ENCODE measurements at places on chromosomes 7 and 10. TPM values are rescaled to one million over a fixed set of nuclear protein-coding genes. Genes with fewer than 3 reads are reported as not detected.

Gene CHAT
- total RNA-seq, result not detected

Gene CTBP2
- total RNA-seq, result 125 TPM

GRCh38 chr10:124711145-124711544, 33.0 kb downstream of the FAM53B start:
- no peak overlapping the region for H3K27ac ChIP-seq
- no peak overlapping the region for H3K4me3 ChIP-seq
- no peak for DNase-seq
- H3K4me1 ChIP-seq, result peaks cover 10% of the 10 kb centered on the region

DNA sequence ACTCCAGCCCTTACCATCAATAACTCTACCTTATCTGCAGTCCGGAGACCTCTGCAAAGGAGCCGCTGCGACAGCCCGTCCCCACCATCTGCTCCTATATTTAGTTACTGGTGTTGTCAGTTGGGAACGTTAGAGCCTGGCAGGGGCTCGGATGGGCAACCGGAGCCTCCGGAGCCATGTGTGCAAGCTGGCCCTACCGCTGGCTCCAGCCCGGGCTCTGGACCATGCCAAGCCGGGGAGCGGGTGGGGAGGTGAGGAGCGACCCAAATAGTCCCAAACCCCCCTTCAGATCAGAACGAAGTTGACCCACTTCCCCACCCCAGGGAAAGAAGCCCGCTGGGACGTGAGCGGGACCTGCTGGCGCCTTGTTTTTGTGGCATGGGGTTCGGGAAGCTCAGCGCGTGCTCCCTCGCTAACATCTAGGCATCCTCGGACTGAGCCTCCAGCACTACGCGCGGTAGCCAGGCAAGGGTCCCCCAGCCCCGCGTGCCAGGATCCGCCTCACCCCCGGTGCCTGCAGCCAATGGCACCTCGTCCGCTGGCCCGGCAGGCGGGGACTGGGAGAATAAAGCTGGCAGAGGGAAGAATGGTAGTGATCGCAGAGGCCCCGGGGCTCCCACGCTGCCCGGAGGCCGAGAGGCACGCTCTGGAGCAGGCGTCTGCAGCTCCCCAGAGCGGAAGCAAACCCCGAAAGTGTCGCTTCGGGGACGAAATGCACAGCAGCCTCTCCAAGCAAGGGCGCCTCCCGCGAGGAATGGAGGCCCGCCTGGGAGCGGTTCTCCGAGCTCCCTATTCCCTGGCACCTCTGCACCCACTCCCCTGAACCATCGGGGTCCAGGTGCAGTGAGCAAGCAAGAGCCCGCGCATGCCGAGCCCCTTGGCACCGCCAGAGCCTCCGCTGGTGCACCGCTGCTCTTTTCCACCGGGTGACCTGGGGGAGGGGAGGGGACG, 679 bp downstream of the LRRC20 start:
- peaks cover 43% of the 10 kb centered on the region for H3K4me1 ChIP-seq
- peak overlapping the region; percentile 89 for H3K4me3 ChIP-seq
- H3K27ac ChIP-seq, result peak overlapping the region; percentile 86

- H3K4me3 ChIP-seq, result no peak overlapping the region
- DNase-seq, result no peak
- no peak overlapping the region for H3K27ac ChIP-seq
- H3K36me3 ChIP-seq, result no peaks in the 10 kb centered on the region
- H3K4me1 ChIP-seq, result no peaks in the 10 kb centered on the region
- H3K27me3 ChIP-seq, result no peaks in the 10 kb centered on the region
Observed at GRCh38 chr7:90560730-90561129, 35.4 kb upstream of the CDK14 start.

- no peaks in the 10 kb centered on the region for H3K36me3 ChIP-seq
- H3K27ac ChIP-seq, result no peak overlapping the region
- no peak overlapping the region for H3K4me3 ChIP-seq
- no peaks in the 10 kb centered on the region for H3K4me1 ChIP-seq
Observed at GRCh38 chr7:157474685-157475084, 137.9 kb downstream of the DNAJB6 start.
